Gastrocnemius medialis (tissue), 4 donors: ENCODE measurements at places on chromosomes 6 and 20.

- DNase-seq = no peak
Measured at GRCh38 chr6:45981046-45981445, 34.6 kb downstream of the CLIC5 start.

GRCh38 chr20:52179331-52180179 lies 12.0 kb downstream of the ZFP64 start:
- DNase-seq = no peak

GRCh38 chr6:97726378-97726777 lies 443.4 kb upstream of the MMS22L start:
- no peak for DNase-seq

DNA sequence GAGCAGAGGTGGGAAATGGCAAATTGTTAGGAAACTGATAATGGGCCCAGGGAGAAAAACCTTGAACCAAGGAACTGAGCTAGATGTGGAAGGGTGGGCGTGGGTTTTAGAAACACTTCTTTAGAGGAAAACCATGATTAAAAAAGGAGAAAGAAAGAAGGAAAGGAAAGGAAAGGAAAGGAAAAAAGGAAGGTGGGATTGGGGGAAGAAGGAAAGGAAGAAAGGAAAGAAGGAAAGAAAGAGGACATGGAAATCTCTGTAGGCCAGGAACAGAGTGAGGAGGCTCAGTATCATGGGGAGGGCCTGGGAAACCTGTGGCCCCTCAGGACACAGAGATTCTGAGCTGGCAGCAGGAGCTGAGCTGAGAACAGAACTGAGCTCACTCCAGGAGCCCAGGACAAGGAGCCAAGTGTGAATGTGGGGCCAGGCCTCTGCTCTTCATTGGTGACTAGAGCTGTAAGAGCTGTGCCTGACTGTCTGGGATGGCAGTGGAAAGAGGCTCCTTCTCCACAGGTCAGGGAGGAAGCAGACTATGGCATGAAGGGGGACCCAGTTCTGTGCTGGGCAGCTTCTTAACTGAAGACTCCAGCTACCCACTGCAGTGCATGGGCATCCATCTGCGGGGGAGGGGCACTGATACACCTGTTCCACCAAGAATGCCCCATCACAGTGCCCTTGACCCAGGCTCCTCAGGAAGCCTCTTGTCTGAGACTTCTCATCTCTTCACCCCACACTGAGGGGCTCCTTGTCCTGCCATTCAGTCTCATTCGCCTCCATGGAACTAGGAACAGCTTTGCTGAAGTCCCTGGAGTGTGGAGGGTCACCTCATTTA lies 116.1 kb upstream of the BACH2 start:
- DNase-seq = no peak

DNA sequence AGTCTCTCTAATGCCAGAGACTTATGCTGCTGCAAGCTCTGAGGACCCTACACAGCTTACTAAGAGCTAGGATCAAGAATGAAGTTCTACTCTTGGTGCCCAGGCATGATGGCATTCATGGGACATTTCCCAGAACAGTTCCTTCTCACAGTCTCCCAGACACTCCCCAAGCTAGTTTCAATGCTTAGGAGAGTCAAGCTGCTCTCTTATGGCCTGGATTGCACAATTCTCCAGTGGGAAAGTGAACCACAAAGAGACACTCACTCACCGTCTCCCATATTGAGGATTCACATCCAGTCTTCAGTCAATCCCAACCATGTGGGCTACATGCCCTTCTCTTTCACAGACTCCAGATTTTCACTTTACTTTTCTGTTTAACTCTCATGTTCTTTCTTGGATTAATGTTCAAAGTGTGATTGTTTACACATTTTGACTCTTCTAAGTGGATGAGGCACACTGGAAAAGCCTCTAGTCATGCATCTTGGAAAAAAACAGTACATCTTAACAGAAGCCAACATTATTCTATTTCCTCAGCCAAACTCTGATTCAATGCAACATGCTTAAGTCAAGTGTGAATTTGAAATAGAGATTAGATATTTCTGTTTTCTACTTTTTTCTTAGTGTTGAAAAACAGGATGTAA lies 447.8 kb upstream of the BTBD3 start:
- no peak for DNase-seq

GRCh38 chr6:1689141-1689540 lies 79.4 kb downstream of the FOXC1 start:
- DNase-seq = no peak

- peak; percentile 71 for DNase-seq
Measured at GRCh38 chr6:15365273-15365687, 119.4 kb downstream of the JARID2 start.

DNA sequence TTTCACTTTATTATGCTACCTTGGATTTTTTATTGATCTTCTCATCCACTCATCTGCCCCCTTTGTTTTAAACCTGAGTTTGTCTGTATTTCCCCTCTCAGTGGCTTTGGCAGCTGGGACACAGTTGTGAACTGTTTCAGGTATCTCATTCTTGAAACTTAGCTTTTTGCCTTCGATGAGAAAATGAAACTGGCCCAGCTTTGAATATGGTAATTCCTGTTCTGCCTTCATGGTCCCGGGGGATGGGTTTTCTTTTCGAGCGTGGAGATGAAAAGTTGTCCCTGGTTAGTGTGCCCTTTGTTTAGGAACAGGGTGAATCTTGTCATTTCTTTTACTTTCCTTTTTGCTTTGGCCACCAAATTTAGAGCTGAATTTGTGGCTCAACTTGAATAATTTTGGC lies 25.6 kb downstream of the DHX35 start:
- no peak for DNase-seq

GRCh38 chr6:125217369-125217768 lies 63.8 kb downstream of the TPD52L1 start:
- DNase-seq = no peak

DNA sequence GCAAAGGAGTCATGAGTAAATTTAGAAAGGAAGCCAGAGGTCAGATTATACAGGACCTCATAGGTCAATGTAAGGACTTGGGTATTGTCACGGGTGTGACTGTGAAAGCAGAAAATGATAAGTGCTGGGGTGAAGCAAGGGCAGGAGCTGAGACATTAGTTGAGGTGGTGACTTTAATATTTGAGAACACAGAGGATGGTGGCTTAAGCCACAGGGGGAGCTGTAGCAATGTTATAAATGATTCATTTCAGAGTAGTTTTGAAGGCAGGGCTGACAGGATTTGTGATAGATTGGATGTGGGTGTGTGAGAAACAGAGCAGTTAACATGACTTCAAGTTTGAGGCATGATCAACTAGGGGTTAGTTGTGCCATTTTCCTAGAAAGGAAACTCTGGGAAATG lies 659.9 kb downstream of the EPM2A start:
- no peak for DNase-seq

- no peak for DNase-seq
Measured at GRCh38 chr6:104639668-104640067, 220.1 kb downstream of the HACE1 start.

DNA sequence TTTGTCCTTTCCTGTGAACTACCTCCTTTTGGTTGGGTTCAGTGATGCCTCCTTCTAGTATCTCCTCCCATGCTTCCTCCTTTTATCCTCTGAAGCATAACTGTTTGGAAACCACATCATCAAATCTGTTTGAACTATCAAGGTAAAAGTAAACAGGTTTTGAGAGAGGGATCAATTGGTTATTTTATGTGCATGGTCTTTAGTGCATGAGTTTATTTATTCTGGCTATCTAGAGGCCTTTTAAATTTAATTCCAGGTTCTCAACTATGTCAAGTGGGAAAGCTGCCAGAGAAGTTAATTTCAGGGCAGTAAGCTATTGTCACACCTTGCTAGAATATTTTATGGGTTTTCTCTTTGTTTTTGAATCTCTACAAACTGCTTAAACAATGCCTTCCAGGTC lies 54.1 kb downstream of the WASF1 start:
- DNase-seq = no peak

DNA sequence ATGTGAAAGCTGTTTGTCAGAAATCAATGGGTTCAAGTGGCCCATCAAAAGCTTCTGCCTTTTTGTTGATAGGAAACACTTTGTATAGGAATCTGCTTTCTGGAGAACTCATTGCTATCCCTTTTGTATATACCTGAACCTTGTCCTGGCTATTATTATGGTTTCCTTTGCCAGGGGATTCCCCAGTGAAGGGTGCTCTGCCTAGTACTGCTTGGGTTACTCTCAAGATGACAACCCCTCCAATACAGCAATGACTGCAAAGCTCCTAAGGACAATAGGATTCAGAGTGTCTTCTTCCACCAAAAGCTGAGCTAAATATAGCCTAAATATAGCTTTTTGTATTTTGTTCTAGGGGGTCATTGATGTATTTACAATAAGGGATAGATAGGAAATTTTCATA lies 54.0 kb upstream of the PTPRK start:
- no peak for DNase-seq
